ENCODE measurements at places on chromosomes 7 and 10.
A peak's percentile ranks its signal among the peaks of the same experiment; 100 is the strongest.

DNA sequence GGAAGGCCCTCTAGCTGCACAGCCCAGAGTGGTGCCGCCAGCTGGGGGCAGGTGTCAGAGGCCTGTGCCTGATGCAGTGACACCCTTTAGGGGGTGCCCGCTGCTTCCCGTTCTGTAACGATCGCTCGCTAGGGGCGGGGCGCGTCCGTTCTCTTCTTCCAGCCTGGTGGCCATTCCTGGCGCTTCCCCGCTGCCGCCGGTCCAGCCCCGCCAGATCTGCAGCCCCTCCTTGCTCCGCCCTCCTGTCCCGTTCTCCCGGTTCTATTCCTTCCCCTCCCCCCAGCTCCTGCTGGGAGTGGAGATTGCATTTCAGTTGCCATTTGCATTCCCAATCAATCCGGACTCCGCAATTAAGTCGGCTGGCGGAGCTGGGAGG lies 39.2 kb downstream of the AGAP3 start:
- no peak for DNase-seq

DNA sequence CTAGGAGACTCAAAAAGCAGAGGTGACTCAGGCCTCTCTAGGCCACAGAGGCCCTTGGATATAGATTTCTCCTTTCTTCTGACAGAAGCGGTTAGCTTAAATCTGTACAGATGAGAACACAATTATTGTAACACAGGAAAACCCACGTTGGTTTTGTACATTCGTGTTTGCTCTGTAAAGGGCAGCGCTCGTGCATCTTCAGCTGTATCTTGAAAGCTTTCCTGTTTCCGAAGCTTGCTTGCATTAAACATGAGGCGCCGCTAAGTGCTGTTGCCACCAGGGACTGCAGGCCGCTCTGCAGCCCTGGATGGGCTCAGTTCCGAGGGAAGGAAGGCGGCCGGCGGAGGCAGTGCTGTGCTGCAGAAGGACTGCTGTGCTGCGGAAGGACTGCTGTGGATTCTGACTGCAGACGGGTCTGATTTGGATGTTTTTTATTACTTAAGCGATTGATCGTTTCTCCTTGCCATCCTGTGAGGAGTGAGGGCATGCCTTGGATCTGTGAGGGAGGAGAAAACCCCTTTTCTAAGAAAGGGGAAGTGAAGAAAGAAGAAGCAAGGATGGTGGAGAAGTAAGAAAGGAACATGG lies 53.3 kb downstream of the FHIP2A start:
- peak; percentile 72 for DNase-seq

DNA sequence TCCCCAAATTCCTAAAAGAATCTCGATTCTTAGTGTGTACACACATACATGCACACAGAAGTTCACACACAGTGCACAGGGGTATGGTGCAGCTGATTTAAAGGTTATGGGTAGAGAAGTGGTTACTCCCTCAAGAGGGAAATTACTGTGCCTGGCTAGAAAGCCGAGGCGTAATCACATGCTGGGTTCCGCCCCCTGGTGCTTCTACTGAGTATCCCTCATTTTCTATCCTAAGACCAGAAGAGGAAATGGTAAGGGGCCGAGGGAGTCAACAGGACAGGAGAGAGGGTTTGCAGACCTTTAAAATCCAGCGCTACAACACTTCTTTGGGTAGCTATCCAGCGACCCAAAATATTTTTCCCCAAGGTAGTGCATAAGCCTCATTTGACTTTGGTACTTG lies 147.3 kb upstream of the TMEM196 start:
- DNase-seq, result no peak

GRCh38 chr7:93014410-93014809 lies 103.4 kb downstream of the SAMD9 start:
- no peak for DNase-seq

- DNase-seq, result no peak
Observed at GRCh38 chr7:1531263-1531978, 919 bp downstream of the MAFK start.

DNA sequence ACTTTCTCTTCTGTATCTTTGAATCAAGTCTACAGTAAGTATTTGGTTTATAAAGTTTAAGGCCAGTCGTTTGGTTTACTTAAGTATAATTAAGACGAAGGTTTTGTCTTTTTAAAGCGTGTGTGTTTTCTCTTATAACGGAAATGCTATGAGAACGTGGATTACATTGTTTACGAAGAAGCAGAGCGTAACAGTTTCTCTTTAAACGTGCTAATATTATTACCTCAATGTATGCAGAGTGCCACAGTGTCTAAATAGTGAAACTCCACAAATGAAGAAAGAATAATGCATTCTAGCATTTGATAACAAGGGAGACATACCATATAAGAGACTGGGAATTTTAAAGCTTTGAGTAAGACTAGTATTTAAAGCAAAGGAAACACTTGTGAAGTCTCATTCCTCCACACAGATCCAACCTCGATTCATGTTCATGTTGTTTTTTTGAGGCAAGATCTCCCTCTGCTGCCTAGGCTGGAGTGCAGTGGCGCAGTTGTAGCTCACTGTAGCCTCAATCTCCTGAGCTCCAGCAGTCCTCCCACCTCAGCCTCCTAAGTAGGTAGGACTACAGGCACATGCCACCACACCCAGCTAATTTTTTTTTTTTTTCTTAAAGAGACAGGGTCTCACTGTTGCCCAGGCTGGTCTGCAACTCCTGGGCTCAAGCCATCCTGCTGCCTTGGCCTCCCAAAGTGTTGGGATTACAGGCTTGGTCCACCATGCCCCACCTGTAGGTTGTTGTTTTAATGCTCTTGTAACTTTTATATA lies 75.1 kb downstream of the ANKRD61 start:
- no peak for DNase-seq

DNA sequence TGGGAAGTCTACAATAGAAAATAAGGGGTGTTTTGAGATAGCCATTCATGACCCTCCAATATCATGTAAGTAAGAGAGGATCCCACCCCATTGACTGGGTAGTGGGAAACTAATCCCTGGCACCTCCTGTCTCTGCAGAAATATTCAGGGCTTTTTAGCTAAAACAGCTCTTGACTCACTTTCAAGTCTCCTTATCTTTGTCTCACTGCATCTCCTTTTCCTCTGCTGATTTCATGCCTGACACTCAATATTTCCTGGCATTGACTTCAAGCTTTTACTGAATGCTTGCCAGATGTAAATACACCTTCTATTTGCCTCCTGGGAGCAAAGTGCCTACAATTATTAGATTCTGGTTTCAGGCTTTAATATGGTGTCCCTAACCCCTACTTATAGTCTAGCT lies 57.1 kb downstream of the CHRM2 start:
- DNase-seq, result no peak

GRCh38 chr7:123305840-123306375 lies 106.1 kb upstream of the SLC13A1 start:
- DNase-seq, result no peak

DNA sequence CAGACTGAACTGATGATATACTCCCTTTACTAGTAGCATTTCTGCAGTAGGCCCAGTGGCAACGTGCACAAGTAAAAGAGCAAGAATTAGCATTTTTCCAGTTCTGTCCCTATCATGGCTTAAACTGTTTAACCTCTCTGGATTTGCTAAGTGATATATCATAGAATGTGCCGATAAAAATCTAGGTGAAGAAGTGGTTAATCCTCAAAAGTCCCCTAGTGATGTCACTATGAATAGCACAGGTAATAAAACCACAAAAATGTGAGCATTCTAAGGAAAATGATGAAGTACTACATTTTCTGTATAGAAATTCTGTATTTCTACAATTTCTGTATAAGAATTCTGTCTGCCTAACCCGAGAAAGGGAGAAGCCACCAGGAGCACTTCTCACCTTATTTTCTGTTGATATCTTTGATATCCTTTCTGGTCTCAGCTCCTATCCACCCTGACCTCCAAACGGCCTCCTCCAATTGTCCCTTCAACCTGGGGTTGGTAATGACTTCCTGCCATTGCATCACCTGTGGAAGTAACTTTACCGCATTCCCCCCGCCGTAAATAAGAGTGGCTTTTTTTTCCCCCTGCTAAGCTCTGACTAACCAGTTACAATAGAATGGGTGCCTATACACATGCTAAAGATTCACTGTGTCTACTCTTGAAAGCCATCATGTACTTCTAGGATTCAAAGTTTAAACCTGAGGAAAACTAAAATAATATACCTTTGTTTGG lies 155.9 kb upstream of the ASAH2 start:
- DNase-seq, result no peak

- DNase-seq, result no peak
Observed at GRCh38 chr7:27101171-27101956, 1.1 kb downstream of the HOXA2 start.
